ENCODE measurements at places on chromosomes 6 and 20.
A peak's percentile ranks its signal among the peaks of the same experiment; 100 is the strongest.

- DNase-seq: no peak
Observed at GRCh38 chr6:166444446-166444845, 61.7 kb upstream of the MPC1 start.

DNA sequence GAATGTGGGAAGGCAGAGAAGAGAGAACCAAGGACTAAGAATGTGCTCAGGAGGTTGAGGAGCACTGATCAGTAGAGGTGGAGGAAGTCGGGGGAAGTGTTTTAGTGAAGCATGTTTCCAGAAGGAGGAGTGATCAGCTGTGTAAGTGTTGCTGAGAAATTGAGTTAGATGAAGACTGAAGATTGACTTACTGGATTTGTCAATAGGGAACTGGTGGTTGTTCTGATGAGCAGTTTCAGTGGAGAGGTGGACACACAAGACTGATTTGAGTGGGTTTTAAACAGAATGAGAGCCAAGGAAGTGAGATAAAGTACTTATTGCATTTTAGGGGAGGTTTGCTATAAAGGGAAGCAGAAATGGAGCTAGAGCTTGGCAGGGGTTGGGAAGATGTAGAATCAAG is 182.6 kb downstream of the CDKAL1 start:
- no peak for DNase-seq

DNA sequence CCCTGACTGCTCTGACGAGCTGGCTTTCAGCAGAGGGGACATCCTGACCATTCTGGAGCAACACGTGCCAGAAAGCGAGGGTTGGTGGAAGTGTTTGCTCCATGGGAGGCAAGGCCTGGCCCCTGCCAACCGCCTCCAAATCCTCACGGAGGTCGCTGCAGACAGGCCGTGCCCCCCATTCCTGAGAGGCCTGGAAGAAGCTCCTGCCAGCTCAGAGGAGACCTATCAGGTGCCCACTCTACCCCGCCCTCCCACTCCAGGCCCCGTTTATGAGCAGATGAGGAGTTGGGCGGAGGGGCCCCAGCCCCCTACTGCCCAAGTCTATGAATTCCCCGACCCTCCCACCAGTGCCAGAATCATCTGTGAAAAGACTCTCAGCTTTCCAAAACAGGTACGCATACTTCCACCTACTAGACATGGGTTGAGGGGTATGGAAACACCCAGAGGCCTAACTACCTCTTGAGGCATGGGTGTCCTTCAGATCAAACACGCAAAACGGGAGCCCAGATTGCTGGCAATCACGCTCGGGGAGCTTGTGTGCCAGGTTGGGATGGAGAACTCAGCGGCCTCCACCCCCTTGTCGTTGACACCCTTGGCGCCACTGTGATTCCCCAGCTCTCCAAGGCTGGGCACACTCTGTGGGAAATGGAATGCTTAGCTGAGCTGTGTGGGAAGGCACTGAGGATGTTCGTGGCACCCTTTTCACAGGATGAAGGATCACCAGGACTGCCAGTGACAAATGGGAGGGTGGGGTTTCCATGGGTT is 25.3 kb downstream of the CASS4 start:
- DNase-seq: no peak

DNA sequence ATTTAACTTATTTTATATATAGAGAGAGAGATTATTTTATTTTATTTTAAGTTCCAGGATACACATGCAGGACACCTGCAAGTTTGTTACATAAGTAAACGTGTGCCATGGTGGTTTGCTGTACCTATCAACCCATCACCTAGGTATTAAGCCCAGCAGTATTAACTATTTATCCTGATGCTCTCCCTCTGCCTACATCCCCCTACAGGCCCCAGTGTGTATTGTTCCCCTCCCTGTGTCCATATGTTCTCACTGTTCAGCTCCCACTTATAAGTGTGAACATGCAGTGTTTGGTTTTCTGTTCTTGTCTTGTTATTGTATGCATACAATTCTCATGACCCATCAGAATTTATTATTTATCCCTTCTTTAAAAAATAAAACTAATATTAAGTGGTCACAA is 34.6 kb downstream of the FKBP1C start:
- DNase-seq: no peak

DNA sequence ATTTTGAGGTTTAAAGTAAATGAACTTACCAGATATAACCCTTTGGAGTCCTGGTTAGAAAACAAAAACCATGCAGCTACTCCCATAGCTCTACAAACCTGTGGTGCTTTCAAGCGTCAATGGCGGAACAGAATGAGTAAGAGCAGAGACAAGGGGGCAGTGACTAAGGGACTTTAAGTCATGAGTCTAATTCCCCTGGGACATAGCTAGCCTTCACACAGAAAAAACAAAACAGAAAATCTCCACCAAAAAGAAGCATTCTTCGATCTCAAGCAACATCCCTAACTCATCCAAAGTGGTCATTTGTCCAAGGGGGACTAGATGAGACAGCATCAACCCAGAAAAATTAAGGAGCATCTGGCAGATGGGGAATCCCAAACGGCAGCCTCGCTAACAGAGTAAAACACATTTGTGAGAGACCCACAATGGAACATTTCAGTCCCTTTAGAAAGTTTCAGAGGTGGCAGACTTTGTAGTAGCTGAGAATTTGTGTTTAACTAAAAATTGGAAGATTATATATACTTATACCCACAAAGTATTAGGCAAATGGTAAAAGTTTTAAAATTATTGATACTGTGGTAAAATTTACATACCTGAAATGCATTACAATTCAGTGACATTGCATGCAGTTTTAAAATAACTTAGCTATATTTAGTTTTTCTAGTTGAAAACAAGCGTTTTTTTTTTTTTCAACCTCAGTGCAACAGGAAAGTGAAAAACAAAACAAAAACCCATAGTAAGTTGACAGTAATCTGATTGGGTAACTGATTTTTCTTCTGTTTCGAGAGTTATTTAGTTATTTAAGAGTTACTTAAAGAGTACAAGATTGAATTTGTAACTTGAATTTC is 67.5 kb downstream of the KCNQ5 start:
- no peak for DNase-seq

GRCh38 chr6:136967876-136968752 is 46.0 kb downstream of the SLC35D3 start:
- DNase-seq: peak; percentile 34

DNA sequence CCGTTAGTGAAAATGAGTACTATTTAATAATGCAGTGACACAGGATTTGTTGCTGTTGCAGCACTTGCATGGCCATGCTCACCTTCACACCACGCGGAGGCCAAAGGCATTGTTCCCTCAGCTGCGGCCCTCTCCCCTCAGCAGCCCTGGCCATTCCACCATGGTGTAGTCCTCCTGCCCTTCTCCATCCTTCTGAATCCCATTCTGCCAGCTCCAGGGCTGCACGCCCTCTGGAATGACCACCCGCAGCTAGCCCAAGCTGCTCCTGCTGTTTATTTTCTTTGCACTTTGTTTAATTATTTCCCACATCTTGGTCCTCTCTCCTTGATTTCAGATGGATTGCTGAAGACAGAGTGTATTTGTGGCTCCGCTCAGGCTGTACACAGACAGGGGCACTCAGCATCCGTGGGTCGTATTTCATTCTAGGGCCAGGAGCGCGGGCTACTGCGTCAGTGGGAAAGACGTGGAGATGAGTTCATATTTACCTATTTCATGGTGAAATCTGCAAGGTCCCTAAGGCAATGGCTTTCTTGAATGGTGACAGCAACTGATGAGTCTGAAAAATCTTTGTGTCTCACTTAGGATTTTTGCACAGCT is 81.4 kb upstream of the DUSP22 start:
- no peak for DNase-seq

GRCh38 chr20:40687384-40688128 is 1.5 kb downstream of the MAFB start:
- DNase-seq: no peak

DNA sequence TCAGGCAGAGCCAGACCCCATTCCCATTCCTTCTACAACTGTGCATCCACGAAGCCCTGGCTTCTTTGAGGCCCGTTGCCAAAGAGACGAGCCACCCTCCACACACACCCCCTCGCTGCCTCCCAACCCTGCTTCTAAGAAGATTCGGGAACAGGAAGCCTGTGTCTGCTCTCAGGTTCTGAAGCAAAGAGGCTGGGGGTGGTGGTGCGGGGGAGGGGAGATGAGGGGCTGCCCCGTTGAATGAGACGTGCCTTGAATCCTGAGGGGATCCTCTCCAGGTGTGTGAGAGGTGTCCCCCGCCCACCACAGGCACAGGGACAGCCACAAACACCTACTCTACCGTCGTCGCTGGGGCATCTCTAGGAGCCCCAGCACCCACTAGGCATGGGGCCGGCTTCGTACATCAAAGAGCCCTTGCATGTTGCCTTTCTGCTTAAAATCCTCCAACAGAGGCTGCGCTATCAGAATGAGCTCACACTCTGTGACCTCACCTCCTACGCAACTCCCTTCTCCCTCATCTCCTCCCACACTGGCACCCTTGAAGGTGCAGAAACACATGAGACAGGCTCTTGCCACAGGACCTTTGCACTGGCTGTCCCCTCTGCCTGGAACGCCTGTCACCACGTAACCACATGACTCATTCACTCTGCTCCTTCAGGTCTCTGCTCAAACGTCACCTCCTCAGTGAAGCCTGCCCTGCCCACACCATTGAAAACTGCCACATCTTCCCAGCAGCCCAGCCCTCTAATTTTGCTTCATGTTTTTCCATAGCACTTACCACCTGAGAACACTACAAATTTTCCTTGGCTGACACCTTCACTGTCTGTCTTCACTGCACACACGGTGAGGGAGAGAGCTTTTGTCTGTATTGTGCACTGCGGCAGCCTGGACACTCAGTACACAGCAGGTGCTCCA is 58.5 kb downstream of the PREX1 start:
- peak; percentile 78 for DNase-seq

DNA sequence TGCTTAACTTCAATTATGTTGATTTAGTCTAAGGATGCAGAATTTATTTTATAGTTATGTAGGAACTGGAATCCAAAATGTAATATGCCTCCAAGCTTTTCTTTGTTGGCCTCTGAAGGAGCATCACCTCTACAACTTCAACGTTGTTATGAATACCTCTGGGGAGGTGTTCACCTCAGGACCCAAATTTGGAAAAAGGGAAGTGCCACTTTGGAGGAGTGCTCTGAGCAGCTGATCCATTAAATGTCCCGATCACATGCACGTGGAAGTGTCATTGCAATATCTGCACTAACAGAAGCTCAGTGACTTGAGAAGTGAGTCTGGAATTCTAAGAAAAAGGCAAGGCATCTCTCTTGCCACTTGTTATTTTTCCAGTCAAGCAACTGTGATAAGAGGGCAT is 22.2 kb upstream of the SLC17A3 start:
- DNase-seq: no peak

GRCh38 chr6:129792049-129792448 is 69.1 kb downstream of the TMEM244 start:
- no peak for DNase-seq

- no peak for DNase-seq
Observed at GRCh38 chr6:107132330-107132954, 17.1 kb upstream of the BEND3 start.

DNA sequence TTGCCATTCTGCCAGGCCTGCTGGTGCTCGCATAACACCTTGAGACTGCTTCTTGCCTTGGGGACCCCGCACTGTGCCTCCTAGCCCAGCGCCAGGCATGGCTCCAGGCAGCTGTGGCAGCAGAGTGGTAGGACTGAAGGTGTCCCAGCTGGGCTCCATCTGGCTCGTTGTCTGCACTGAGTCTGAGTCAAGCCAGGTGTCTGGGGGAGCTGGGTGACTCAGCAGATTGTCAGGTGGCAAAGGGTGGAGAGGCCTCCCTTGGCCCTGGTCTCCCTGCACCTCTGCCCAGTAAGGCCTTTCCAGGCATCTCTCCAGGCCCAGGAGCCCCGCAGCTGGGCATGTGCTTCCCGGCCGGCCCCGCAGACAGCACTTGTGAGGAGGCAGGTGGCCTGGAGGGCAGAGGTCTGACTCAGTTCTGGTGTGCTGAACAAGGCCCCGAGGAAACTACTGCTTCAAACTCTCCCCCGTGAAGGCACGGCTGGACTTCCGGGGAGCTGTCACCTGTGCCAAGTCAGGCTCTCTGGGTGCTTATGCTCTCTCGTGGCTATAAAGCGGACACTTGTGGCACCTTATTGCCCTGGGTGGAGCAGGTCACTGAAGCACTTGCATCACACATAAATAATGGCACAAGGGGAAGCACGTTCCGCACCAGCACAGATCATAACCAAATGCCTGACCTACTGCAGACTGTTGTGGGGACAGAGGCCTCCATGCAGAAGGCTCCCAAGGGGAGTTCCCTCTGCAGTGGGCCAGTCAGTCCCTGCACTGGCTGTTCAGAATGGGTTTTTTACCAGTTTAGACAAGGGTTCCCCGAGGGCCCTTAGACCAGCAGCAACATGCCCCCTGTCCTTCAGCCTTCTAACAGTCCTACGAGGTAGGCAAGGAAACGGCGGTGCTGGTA is 27.5 kb downstream of the FOXC1 start:
- DNase-seq: no peak

DNA sequence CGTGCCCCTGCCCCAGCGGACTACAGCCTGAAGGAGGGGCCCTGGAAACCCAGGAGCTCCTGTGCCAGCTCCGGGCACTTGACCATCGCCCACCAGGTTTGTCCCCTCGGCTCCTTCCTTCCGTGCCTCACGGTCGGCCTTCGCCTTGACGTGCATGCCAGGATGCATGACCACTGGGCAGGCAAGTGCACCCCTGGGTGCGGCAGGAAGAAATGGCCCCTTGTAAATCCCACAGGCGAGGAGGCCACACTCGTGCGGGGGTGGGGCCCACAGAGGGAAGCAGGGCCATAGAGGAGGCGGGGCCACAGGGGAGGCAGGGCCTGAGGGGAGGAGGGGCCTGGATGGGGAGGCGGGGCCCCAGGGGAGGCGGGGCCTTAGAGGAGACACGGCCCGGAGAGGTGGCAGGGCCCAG is 81.7 kb downstream of the YTHDF1 start:
- DNase-seq: no peak

DNA sequence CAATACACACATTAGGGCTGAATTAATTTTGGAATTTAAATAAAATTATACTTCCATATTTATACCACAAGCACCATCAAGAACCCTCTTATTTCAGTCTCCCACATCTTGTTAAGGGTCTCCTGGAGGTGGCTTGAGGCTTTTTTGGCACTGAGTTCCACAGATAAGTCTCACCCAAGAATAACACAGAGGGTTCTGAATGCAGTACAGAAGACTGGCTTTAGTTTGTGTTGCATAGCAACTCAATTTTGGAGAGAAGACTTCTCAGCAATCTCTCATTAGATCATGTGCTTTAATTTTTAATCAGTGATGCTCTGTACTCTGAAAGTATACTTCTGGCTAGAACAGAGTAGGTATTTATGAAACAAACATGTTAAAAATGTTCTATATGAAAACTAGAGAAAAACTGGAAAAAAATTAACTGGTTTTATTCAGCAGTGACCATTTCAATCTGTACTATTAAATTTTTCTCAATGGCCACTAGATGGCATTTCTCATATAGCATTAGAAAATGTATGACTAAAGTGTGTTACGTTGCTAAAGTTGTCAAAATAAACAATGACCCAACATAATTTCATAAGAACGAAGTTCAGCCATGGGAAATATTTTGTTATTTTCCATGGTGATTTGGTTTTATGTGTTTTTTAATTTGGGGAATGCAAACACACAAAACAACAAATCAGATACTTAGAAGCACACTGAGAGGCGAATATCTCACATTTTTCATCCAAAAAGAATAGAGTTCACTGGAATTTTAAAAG is 32.7 kb upstream of the MAP7 start:
- no peak for DNase-seq

Measured in stimulated activated CD4-positive, alpha-beta T cell treated with anti-CD3 and anti-CD28 coated beads, TNF-alpha, amount 100 ng/mL, for 48 hours (primary cell).